ENCODE measurements at places on chromosomes 7 and 10.

DNA sequence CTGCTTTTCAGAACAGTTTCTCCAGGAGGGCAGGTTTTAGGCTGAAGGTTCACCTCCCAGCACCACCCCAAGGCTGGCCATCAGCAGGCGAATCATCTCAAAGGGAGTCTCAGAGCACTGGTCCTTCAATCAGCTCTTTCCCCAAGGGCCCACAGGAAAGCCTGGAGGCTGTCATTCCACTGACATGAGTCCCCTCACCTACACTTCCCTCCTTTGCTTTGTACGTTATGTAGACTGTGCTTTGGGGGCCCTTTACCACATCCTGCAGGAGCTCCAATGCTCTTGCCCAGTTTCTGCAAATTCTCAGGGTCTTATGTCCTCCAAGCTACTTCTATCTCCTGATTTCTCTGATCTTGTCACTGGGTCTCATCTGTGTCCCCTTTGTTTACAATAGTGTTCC, 15.4 kb downstream of the WDFY4 start:
- no peak for DNase-seq

DNA sequence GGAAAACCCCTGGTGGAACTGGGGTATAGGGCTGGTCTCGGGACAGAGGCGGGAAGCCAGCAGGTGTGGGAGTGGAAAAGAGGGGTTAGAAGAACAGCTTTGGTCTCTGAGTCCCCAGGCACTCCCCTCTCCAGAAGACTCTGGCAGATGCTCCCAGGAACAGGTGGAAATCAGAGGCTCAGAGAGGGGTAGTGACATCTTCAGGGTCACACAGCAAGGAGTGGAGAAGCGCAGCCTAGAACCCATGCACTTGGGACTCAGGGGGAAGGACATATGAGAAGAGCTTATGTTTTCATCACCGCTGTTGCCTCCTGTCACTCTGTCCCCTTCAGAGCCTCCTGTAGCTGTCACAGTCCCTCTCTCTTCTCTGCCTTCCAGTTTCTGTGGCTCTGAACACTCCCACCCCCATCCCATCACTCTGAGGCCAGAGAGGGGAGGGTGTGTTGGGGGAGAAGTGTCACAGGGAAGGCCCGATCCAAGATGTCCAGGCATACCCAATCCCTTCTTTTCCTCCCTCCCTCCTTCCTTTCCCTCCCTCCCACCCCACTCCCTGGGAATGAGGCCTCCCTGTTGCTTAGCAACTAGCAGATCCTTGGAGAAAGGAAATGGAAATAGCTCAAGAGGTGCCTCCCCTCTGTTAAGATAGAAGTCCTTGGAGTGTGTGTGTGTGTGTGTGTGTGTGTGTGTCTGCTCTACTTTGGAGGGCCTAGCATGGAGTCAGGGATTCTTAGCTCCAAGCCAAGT, 32.0 kb downstream of the SRRM3 start:
- no peak for DNase-seq

DNA sequence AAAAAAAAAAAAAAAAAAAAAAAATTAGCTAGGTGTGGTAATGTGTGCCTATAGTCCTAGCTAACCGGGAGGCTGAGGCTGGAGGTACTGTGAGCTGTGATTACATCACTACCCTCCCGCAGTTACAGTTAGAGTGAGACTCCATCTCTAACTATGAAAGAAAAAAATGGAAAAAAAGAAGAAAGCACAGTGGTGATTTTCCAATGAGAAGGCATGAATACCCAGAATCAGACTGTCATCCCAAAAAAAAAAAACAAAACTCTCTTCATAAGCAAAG, 269.9 kb upstream of the MKLN1 start:
- no peak for DNase-seq

- no peak for DNase-seq
Observed at GRCh38 chr10:132507409-132507955, 30.1 kb upstream of the INPP5A start.

DNA sequence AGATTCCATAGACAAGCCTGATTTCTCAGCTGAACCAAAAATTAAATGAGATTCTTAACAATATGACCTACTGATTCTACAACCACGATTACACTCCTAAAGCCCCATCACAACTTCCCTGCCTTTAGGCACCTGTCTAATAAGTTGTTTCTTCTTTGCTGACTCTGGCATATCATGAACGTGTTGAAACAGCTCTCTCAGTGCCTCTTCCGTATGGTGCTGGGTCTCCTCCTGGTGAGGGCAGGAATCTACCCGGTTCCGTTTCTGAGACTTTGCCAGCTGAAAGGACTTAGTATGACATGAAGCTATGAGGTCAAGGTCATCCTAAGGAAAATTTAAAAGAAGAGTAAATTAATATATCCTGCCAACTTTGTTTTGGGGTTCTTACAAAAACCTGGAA, 48.6 kb downstream of the ARHGAP19 start:
- DNase-seq = no peak

- DNase-seq = no peak
Observed at GRCh38 chr10:111035542-111035941, 41.3 kb upstream of the ADRA2A start.

DNA sequence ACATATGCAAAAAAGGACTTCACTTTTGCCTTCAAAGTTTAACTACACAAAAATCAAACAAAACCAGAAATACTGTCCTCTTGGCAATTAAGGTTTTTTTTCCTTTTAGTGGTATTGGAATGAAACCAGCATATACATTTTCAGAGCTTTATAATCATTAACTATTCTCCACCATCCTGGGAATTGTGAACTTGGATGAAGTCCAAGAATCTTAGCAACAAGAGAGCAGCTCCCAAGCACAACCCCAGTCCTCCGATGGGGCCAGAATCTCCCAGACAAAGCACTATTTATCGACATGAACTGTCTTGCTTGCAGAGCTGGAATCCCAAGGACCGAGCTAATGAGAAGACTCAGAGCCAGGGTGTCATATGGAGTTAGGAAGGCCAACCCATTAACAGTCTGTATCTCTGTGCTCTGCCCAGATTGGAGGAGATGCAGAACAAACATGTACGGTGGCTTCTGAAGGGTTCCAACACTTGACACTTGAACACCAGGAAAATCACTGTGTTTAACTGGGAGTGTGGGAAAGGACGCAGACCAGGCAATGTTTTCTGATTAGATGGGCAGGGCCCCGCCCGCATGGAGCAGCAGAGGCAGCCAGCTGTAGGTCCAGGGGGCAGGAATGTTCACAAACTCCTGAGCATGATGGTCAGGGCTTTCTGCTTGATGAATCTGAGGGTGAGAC, 35.5 kb downstream of the PPP1R3C start:
- DNase-seq = no peak

DNA sequence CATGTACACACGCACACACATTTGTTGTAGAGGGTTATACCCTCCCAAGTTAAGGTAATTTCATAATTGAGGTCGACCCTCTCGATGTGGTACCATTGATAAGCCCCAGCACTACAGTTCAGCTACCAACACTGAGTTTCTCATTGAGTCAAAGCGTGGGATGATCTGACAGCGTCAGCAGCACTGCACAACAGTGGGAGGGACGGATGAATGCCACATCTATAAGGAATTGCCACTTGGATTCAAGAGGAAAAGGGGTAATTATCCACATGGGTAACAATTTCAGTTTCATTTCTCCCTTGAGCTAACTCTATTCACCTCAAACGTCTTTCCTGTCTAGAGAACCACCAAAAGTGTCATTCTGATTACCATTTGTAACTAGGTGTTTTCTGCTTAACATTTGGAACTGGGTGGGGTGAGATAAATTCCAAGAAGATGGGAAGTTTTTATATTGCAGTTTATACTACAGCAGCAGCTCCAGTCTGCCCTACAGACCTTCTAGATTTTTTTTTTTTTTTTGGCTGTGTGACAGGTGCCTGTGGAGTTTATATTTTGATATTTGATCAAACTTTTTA, 342.9 kb downstream of the AUTS2 start:
- DNase-seq = no peak

- DNase-seq = no peak
Observed at GRCh38 chr7:76326646-76327233, 24.3 kb downstream of the HSPB1 start.

GRCh38 chr7:77453531-77453930, 37.4 kb upstream of the GSAP start:
- DNase-seq = no peak

DNA sequence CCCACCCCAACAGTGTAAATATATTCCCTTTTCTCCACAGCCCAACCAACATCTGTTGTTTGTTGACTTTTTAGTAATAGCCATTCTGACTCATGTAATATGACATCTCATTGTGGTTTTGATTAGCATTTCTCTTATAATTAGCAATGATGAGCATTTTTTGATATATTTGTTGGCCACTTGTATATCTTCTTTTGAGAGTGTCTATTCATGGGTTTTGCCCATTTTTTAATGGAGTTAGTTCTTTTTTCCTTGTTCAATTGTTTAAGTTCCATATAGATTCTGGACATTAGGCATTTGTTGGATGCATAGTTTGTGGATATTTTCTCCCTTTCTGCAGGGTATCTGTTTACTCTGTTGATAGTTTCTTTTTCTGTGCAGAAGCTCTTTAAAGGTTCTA, 340.1 kb downstream of the NXPH1 start:
- DNase-seq = no peak

GRCh38 chr10:21638681-21639080, 104.6 kb downstream of the MLLT10 start:
- DNase-seq = no peak

DNA sequence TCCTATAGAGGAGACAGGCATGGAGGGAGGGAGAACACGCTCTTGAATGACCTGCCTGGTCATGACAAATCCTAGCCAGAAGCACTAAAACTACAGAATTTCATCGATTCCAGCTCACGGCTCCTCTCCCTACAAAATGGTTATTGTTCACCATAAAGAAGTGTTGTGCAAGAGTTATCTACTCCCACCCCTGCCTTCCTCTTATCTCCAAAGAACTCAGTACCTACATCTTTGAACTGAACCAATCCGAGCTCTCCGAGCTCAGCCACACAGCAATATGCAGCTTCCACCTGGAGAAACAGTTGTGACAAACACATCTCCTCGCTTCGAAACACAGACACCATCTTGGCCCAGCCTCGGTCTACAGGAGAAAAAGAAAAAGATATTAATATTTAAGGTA, 26.9 kb upstream of the TMEM213 start:
- DNase-seq = no peak

- DNase-seq = no peak
Observed at GRCh38 chr10:128463991-128464760, 338.0 kb upstream of the MKI67 start.

DNA sequence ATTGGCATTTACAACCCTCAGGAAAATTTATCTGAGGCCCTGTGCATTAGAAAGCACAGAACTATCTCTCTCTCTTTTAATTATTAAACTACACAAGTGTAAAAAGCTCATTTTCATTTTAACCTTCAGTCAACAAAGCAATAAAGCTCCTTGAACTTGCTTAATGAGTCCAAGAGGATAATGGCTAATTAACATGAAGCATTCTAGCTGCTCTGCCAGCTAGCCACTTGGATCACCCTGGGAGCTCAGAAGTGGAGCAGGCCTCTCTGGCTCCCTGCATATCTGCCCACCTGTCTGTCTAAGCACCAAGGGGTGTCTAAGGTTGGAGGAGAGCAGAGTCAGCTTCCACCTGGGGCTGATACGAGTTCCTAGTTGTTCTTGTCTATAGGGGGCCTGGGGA, 56.0 kb upstream of the SLC35G1 start:
- no peak for DNase-seq

- DNase-seq = no peak
Observed at GRCh38 chr7:99270702-99271101, 1.9 kb upstream of the MYH16 start.

DNA sequence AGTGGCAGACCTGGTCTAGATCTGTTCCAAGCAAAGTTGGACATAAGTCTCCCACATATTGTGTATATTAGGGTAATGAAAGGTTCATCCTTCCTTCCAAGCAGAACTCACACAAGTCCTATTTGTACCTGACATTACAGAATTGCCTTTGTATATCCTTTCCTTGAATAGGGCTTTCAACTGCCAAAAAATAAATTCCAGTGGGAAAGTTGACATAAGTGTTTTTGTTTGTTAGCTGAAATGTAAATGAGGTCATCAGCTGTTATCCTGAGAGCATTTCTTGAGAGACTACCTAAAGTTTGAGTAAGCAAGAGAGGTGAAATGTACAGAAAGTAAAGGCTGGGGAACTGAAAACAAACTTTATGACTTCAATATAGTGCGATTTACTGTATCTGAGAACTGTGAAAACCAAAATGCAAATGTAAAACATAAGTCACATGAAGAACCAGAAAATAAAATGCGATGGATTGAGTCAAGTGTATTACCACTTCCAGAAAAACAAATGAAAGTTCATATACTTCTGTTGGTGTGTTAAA, 527.3 kb upstream of the SEMA3D start:
- DNase-seq = no peak

GRCh38 chr7:20193873-20194272, 23.3 kb downstream of the MACC1 start:
- DNase-seq = no peak

DNA sequence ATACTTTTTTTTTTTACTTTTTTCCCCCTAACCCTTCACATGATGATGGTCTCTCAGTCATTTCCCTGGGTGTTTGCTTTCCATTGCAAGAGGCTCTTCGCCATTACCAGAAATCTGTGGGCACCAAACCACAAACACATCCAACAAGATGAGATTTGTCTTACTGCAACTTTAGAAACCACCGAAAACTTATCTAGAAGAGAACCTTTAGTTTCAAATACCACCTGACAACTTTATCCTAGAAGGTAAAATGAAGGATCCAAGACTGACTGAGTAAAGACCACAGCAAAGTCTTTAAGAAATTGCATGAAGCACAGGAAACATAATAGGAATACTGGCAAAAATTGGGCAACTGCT, 363.3 kb upstream of the MBL2 start:
- no peak for DNase-seq

DNA sequence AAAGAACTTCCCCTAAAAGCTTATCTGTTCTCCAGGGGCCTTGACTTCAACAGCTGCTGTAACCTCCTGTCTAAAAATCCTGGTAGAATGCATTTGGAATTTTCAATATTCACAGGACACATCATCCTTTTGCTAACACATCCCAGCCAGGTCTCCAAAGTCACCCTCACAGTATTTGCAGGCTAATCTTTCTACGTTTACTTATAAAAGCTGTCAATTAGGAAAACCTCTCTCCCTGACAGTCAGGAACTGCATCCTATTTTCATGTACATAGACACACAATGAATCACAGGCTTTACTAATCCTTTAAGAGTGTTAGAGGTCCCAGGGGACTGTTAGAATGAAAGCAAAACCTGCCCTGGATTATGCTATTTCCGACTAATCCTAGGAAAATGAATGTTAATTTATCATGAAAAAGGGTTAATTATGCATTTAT, 102.2 kb downstream of the GFRA1 start:
- no peak for DNase-seq

- no peak for DNase-seq
Observed at GRCh38 chr7:92955081-92955480, 118.7 kb upstream of the CDK6 start.

DNA sequence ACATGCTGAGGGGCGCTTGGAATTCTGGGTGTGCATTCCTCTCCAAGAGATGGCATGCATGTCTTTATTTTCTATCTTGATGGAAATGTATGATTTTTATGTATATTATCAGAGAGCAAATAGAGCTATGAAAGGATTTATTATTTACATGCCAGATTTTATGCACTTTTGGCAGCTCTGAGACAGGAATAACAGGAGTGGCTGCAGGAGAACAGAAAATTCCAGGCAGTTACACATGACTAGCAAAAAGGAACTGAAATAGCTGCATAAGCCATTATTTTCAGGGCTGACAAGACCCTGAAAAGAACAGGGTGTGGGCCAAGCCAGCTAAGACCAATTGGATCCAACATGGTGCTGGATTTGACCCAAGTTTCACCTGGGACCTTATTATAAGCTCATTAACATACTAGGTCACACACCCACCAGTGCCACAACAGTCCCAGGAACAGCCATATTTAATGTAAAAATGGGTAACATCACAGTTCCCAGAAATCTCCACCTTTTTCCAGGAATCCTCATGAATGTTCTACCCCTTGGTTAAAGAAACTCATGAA, 43.2 kb upstream of the ACSL5 start:
- no peak for DNase-seq
